ENCODE measurements at places on chromosomes 2 and 18.
A peak's percentile ranks its signal among the peaks of the same experiment; 100 is the strongest.

GRCh38 chr2:227536445-227536844, 62.2 kb upstream of the SCYGR2 start:
- DNase-seq, result peak; percentile 14

- no peak for DNase-seq
These were observed 20.7 kb upstream of the GYPC start for GRCh38 chr2:126635281-126635680.

- no peak for DNase-seq
These were observed 22.3 kb downstream of the ORC4 start for GRCh38 chr2:147998203-147998602.

DNA sequence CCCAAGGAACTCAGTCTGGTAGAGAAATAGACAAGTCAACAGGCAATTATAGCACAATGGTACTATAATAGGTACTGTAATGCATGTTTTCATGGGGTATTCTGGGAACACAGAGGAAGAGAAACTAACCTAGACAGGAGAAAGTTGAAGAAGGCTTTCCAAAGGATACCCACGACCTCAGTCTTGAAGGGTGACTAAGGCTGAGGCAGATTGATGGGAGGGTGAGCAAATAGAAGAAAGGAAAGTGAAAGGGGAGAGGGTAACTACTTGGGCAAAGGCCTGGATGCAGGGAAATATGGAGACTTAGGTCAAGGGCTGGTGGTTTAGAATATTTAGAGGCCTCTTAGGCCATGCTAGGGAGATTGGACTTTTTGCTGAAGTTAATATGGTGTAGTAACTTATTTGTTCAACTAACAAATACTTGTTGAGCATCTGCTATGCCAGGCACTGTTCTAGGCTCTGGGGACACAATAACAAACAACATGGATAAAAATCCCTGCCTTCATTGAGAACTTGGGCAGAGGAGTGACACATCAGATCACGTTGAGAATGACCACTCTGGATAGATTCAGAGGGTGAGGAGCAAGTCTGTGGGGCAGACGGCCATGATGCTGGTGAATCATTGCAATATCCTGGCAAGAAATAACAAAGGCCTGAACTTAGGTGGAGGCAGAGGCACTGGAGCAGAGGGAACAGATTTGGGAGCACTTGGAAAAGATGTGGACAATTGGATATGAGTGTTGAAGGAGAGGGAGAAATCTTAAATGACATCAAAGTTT, 56.4 kb downstream of the PLB1 start:
- DNase-seq, result no peak

GRCh38 chr2:140465301-140465700, 1665.5 kb downstream of the LRP1B start:
- DNase-seq, result no peak
